Esophagus squamous epithelium (tissue), 5 donors: ENCODE measurements at places on chromosomes 3 and 15.

DNA sequence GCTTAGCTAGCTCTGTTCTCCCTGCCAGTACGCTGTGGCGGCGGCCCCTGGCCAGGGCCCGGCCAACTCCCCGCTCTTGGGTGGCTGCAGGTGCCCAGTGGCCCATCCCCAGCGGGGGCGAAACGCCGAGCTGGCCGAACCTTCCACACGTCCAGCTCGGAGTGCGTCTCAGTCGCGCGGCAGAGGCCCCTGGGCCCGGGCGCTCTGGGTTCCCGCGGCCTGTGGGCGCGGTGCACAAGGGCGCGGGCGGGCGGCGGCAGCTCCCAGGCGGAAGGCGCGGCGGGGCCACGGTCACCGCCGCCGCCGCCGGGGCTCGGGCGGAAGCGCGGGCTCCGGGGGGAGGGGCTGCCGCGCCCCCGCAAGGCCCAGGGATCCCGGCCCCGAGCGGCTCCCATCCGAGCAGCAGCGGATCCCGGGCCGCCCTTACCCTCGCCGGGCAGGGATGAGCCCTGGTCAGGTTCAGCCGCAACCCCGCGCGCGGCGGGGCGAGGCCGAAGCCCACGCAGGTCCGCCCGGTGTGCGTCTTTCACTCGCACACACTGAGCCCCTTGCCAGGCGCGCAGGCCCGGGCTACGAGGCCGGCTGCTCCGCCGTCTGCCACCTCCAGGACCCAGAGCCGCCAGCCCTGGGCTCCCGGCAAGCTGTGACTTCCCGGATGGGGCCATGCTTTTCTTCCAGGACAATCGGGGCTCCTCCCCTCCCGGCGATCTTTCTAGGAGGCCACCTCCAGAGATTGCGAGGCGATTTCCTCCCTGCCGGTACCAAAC is 54.2 kb downstream of the CCDC54 start:
- DNase-seq: peak; percentile 5

DNA sequence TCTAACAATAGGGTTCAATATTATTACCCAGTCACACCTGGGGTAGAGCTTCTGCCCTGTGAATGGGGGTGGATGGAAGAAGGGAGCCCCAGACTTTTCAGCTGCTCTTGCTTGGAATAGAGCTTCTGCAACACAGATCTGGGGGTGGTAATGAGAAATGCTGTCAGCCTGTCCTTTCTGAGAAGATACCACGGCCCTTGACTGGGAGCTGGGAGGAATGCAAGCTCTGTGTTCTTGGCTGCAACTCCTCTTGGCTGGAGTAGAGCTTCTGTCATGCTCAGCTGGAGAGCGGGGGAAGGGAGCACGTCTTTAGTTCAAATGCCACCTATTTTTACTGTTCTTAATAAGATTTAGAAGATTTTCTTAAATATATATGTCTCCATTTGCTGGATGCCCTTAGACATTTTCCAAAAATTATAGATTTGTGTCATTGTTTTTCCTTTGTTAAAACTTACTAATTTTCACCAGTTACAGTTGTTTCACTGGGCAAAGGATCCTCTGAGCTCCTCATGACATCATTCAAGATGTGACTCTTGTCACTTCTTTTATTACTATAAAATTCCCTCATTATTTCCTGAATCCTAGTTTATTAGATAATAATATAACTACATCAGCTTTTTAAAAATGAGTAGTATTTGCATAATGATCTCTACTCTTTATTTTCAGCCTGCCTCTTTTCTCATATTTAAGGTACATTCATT is 180.0 kb upstream of the TGFBR2 start:
- no peak for DNase-seq

GRCh38 chr3:112357930-112358780 is 25.2 kb downstream of the CD200 start:
- no peak for DNase-seq

DNA sequence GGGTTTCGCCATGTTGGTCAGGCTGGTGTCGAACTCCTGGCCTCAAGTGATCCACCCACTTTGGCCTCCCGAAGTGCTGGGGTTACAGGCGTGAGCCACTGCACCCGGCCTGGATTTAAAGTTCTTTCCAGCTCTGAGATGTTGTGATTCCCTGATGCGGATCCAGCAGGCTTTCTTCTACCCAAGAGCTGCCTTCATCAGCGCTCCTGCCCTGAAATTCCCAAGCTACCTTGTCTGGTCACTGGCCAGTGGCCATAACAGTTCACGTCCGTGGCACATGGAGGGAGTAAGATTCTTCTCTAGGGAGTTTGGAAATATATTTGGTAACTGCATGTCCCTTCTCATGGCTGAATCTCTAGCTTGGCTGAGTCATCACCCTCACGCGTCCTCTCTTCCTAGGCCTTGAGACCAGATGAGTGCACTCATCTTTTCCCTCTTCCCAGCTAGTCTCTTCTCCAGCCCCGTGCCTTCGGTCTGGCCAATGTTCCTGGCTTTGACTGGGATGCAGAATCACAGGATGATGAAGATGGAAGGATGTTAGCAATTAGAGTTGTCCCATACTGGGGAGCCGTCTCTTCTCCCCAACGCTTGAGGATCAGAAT is 29.8 kb upstream of the APOD start:
- no peak for DNase-seq

DNA sequence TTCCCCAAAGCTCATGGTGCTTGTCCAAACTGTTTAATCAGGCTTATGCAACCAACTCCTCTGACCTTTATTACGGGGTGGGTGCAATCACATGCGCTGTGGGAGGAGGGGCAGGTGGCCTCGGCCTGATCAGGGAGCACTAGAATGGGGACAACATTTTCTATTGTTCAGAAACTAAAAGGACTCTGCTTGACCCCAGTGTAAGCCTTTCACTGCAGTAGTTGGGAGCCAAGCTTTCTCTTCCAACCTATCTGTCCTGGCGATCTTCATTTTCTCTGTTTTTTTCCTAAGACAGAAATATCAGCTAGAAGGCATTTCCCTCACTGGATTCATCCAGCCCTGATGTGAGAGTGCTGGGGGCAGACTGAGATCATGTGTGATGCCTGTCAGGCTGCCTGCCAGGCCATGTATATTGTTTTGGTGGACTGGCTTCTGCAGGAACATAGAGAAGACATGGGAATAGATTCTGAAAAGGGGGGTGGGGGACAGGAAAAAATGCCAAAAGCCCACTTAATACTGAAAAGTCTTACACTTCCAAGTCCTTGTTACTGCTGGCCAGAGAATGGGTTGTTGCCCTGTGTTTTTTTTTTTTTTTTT is 627.0 kb upstream of the TBL1XR1 start:
- no peak for DNase-seq

- no peak for DNase-seq
Observed at GRCh38 chr3:109098079-109098644, 19.8 kb downstream of the MORC1 start.

DNA sequence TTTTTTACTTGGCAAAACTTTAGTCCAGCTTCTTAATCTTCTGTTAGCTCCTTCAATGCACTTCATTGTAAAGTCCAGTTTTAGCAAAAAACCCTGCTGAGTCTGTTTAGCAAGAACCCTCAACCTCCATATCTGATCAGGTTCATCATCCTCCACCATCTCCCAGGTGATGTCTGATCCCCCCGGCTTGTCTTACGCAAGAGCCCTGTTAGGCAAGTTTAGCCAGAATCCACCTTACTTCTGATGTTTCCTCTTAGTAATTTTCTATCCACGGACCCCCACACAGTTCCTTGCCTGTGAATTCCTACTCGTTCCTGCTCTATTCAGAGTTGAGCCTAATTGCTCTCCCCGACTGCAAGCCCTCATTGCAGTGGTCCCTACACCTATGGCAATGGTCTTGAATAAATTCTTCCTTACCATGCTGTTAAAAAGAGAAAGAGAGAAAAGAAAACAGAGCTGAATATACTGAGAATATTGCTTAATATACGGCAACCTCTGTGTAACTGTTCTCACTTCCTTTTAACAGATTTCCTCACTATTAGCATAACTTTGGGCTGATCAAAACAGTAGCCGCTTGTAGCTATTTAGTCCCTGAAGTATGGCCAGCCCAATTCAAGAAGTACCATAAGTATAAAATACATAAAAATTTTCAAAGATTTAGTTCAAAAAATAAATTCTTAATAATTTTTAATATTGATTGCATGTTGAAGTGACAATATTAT is 78.7 kb upstream of the MME start:
- DNase-seq: no peak

DNA sequence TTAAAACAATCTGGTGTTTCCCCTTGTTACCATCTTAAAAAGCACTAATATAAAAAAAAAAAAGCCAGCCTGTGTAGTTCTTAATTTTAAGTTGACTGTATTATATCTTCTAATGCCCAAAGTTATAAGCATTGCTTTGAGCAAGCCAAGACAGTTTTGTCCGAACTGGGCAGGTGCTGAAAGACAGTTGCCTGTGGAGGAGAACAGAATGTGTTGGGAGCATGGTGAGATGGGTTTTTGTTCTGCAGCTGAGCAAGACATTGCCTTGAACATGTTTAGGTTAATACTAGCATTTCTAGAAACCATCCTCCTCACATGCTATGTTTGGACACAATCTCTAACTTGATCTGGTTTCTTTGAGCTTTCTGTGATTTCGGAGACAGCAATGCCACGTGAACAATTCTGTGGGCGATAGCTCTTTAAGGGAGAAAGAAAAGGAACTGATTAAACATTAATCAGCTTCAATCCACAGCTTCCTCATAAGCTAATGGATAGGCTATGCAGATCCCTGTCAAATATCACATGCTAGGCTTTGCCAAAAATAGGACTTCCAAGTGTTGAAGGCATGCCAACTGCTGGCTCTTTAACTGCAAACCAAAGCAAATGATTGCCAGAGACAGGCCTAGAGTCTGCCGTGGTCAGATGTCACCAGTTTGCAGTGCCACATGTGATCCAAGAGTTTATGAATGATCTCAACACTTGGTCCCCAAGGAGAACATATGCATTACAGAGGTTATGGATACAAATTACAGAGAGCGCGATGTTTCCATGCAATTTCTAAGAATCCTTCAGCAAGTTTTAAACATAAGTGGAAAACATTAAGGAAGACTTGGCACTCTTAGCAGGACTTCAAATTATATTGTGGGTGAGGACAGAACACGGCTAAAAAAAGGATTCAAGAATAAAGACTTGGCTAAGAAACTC is 428.1 kb downstream of the ROBO2 start:
- no peak for DNase-seq

DNA sequence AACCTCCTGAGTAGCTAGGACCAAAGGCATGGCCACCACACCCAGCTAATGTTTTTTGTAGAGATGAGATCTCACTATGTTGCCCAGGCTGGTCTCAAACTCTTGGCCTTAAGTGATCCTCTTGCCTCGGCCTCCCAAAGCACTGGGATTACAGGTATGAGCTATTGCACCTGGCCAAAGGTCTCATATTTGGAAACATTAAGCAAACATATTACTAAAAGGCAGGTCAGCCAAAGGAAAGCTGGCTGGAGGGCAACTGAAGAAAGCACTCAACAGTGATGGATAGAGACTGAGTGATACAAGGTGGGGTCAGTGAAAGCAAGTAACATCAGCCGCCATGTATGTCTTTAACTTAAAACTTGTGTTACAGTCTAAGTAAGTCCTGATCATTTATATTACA is 57.5 kb downstream of the TBC1D2B start:
- no peak for DNase-seq

- no peak for DNase-seq
Observed at GRCh38 chr15:49225572-49226281, 55.7 kb downstream of the GALK2 start.

DNA sequence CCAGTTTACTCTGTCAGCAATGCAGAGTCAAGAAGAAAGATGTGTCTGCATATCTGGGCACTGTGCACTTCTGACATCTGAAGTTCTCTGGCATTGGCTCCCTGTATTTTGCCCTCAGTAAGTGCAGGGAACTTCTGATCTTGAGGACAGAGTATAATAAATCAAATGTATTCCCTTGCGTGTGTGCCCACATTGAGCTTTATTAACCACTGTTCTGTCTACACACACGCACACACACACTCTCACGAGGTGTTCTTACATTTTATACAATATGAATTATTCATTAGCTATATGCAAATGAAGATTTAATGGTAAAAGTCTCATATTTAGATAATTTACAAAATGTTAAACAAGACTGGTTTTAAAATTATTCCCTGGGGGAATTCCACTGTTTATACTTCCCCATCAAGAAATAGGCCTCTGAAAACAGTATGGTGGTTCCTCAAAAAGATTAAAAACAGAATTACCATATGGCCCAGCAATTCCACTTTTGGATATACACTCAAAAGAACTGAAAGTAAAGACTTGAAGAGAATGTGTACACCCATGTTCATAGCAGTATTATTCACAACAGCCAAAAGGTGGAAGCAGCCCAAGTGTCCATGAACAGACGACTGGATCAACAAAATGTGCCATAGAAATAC is 24.6 kb upstream of the ANPEP start:
- no peak for DNase-seq

- no peak for DNase-seq
Observed at GRCh38 chr3:65398953-65399352, 639.8 kb downstream of the MAGI1 start.
